ENCODE measurements at places on chromosomes 1 and 21.

DNA sequence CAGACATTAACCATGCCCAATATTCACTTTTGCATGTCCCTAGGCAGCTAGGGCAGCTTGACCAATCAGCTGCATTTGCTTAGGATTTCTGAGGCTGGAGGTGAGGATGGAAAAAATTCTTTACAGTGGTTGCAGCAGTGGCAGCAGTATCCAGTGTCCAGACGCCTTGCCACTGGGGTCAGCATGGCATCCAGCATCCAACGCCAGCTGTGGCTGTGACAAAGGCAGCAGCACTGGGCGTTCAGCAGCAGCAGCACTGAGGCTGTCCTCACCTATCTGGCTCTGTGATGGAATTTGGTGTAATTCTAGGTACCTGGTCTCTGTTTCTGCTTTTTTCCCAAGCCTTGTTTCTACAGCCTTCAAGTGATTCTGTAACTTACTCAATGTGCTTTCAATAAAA lies 15.5 kb downstream of the RHBDL2 start:
- no peak for DNase-seq

DNA sequence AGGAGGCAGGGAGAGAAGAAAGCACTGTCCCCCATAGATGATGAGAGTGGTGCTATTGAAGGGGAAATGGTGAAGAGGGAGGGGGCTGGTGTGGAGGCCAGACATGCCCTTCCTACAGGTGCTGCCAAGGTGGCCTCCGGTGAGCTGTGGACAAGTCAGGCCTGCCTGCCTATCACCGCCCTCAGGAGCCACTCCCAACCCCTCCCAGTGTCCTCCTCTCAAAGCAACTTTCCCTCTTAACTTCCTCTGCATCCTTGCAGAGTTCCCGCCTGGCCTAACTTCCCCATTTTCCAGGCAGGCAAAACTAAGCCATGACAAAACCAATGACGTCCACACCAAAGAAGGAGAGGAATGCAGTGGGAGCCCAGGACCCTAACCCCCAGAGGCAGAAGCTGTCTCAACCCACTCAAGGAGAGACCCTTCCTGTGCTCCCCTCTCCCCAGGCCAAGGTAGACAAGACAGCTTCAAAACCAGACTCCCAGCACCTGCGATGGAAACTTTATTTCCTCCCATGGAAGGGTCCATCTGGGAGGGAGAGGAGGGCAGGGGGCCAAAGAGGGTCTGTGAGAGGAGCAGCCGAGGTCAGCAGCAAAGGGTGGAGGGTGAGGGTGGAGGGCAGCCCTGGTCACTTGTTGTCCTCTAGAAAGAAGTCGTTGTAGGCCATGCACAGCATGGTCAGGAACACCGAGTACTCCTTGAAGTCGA lies 1.0 kb upstream of the S100A6 start:
- DNase-seq = no peak

DNA sequence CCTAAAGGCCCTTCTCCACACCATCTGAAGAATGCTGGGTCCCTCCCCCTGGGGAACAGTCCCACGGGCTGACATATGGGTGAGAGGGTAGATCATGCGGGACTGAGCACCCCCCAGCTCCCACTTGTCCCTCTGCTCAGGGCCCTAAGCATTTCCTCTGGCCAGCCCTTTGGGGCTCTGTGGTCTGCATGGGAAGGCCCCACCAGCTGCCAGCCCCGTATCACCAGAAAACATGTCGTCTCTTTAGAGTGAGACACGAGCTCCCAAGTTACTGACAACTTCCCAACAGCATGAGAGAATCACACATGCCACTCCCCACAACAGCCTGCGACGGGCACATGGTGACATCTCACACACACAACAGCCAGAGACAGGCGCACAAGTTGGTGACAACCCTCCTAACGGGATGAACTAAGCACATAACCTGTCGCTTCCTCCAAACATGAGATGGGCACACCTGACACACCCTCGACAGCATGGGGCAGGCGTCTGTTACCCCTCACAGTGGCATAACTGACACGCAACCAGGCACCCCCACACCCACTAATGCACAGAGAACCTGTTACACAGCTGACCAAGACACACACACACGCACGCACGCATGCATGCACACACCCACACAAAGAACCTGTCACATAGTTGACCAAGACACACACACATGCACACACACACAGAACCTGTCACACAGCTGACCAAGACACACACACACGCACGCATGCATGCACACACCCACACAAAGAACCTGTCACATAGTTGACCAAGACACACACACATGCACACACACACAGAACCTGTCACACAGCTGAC lies 41.2 kb downstream of the AHDC1 start:
- DNase-seq = no peak

GRCh38 chr1:24185076-24185475 lies 2.0 kb downstream of the IFNLR1 start:
- DNase-seq = no peak

DNA sequence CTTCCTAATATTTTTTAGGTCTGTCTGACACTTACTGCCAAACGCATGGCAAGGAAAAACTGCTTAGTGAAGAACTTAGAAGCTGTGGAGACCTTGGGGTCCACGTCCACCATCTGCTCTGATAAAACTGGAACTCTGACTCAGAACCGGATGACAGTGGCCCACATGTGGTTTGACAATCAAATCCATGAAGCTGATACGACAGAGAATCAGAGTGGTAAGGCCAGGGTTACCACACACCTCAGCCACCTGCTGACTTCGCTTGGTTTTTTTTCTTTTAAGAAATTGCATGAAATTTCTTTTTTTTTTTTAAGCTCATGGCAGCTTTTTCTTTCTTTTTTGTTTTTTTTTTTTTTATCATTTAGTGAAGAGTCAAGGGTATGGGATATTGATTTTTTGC lies 17.2 kb downstream of the ATP1A1 start:
- no peak for DNase-seq

DNA sequence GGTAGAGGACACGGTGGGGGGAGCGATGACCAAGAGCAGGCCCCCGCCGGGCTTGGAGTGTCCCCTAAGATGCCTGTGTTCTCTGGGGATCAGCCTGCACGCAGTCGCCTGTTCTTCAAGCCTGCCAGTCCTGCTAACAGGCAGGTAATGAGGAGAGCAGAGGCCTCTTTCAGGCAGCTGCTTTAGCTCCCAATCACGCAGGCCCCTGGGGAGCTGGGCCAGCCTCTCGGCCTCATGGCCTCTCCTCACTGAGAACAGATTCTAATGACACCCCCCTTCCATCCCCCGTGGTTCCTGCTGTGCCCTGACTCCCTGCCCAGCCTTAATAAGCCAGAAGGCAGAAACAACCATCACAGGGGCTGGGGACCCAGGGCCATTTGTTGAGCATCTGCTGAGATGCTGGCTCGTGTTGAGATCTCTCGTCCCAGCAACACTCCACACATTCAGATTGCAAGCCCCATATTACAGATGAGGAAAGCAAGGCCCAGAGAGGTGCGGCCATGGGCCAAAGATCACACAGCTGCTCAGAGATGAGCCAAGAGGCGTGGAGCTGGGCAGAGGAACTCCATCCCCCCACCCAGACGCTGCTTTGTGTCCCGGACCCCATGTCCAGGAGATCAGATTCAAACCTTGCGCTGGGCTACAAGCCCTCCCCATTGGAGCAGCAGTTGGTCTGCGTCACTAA lies 71.6 kb upstream of the CASZ1 start:
- DNase-seq = no peak

DNA sequence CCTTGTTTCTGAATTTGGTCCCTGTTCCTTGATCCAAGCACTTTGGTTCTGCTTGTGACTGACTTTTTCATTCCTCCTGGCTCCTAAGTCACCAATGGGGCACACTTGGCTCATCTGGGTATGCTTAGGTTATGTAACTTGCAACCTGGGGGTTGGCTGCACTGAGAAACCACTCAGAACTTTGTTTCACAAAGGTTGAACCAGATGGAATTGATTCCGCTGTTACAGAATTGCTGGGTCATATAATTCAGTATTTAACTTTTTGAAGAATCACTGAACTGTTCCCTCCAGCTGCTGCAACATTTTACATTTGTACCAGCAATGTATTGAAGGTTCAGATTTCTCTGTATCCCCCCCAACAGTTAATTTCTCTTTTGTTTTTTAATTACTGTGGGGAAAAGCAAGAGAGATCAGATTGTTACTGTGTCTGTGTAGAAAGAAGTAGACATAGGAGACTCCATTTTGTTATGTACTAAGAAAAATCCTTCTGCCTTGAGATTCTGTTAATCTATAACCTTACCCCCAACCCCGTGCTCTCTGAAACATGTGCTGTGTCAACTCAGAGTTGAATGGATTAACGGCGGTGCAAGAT lies 9.6 kb upstream of the NVL start:
- DNase-seq = no peak

DNA sequence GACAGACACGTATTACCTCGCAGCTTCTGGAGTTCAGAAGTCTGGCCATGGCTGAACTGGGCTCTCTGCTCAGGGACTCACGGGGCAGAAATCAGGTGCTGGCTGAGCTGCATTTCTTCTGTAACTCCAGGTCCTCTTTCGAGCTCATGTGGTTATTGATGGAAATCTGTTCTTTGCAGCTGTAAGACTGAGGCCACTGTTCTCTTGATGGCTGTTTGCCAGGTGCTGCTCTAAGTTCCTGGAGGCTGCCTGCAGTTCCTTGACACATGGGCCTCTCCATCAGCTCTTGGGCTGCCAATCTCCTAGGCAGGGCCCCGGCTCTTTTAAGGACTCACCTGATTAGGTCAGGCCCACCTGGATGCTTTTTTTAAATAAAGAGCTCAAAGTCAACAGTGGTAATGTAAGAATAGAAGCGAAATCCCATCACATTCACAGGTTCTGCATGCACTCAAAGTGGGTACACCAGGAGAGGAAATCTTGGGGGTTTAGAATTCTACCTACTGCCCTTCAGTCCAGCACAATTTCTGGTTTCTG lies 139.1 kb downstream of the KAZN start:
- DNase-seq = no peak

DNA sequence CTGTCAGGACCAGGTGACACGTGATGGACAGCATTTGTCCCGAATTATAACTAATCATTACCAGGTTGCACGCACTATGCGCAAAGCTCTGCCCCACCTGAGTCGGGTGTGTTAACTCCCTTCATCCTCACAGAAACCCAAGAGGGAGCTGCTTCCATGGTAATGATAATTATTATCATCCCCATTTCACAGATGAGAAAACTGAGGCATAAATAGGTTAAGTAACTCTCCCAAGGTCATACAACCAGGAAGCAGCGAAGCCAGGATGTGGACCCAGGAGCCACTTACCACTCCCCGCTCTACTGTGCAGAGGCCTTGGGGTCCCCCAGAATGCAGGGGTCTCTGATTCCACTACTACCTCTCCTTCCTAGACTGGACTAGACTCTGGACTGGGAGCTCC lies 76.7 kb upstream of the TARDBP start:
- no peak for DNase-seq

DNA sequence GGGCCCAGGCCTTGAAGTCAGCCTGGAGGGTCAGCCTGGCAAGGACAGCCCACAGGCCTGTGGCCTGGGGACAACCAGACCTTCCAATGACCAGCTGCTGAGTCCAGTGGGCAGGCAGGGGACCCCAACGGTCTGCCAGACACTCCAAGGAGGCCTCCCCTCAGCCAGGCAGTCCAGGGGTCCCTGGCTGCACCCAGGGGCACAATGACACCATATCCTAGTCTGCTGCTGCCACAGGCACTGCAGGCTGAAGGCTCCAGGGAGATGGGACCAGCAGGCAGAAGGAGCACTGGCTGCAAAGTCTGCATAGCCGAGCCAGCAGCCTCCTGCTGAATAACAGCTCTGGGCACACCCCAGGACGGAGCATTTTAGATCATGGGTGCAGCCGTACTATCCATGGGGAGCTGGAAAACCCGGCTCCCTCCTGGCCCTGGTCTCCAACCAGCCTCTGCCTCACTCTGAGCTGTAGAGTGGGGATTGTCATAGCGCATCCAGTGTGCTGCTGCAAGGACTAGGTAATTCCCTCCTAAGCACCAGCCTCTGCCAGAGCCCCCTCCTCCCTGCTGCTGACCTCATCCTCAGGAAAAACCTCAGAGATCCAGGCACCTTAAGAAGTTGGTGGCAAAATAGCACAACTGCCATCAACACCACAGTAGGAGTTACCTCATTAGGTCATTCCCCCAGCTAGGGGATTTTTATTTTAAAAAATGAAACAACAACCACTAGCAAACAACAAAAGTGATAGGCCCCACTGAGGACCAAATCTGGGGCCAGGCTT lies 4.8 kb upstream of the LAPTM5 start:
- DNase-seq = no peak

DNA sequence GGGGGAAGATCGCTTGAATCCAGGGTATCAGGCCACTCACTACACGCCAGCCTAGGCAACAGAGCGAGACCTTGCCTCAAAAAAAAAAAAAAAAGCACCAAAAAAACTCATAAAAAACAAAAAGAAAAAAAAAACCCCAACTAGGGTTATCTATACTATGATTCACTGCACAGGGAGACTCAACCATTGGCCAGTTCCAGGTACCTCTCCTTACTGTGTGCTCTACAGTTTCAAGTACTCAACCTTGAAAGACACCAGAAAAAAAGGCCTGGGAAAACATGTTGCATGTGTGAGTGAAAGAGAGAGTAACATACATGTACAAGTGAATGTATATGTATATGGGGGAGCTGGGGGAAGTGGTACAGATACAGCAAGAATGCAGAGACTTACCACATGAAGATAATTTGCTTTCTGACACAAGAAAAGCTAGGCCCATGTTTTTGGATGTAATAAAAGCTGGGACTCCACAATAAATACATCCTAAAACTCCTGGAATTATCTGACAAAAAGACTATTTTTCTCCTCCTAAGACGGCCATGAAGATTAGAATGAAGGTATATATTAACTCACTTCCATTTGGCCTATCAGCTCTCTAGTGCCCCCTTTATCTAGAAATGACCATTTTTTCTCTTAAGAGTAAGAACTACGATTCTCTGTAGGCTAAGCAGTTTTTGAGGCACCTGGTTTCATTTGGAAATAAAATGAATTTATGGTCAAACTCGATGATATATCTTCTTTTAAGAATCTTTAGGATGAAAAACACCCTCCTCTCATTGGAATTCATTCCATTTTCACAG lies 52.2 kb downstream of the SLC27A3 start:
- no peak for DNase-seq

- no peak for DNase-seq
Measured at GRCh38 chr1:67960766-67961165, 89.7 kb downstream of the DIRAS3 start.

DNA sequence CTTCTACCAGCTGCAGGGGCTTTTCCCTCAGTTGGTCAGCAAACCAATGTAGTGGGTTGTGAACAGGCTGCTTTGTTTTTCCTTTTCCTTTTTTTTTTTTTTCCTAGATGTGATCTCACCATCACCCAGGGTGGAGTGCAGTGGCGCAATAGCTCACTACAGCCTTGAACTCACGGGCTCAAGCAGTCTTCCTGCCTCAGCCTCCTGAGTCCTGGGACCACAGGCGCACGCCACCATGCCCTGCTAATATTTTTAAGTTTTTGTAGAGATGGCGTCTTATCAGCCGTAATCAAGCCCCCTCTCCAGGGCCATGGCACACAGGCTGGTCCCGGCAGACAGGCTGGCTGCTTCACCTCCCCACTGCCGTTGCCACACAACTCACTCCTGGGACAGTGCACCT lies 3.4 kb upstream of the TRIM11 start:
- DNase-seq = no peak

GRCh38 chr1:181028196-181028595 lies 5.5 kb upstream of the STX6 start:
- DNase-seq = no peak

GRCh38 chr1:246564839-246565750 lies 966 bp downstream of the TFB2M start:
- no peak for DNase-seq

- no peak for DNase-seq
Measured at GRCh38 chr1:109573785-109574184, 25.4 kb downstream of the GNAI3 start.

GRCh38 chr1:78652019-78652560 lies 2.5 kb downstream of the IFI44 start:
- DNase-seq = no peak
